ENCODE measurements at places on chromosomes 1 and 21.

DNA sequence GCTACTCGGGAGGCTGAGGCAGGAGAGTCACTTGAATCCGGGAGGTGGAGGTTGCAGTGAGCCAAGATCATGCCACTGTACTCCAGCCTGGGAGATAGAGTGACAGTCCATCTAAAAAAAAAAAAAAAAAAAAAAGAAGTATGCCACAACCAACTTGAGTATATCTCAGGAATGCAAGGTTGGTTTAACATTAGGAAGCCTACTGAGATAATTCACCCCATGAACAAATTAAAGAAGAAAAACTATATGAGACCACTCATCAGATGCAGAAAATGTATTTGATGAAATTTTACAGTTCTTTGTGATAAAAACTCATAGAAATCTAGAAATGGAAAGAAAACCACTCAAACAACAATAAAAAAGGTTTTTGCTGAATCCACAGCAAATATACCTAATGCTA lies 373.8 kb downstream of the LMO4 start:
- DNase-seq: no peak

DNA sequence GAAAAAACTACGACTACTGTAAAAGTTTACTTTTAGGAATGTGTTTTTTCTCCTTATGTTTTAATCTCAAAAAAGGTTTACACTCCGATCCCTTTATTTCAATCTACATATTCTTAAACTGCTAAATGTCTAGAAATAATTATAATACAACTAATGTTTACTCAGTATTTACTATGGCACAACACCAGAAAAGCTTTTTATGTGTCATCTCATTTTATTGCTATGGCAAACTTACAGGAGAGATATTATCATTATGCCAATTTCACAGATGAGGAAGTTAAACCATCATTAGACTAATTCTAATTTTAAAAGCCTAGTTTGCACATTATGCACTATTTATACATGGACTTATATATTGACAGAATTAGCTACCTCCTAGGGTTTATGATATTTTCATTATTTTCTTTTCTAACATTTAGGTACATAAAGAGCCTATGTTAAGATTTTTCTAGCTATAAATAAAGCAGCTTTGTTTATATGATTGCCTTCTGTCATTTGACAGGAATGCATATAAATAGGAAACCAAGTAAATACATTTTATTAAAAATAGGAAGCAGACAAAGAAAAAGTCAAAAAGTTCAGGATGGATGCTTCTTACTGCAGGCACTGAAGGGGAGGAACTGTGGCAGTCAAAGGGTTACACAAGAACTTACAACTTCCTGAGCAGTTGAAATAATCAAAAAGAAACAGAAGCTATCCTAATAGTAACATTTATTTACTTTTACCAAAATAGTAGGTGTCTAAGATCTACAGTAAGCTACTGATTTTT lies 442.4 kb downstream of the LTN1 start:
- no peak for DNase-seq

GRCh38 chr1:31390071-31390470 lies 17.2 kb upstream of the FABP3 start:
- DNase-seq: no peak

- DNase-seq: peak; percentile 20
Observed at GRCh38 chr1:51044834-51045233, 57.2 kb upstream of the C1orf185 start.

- DNase-seq: no peak
Observed at GRCh38 chr1:24954631-24955030, 24.6 kb upstream of the RUNX3 start.

DNA sequence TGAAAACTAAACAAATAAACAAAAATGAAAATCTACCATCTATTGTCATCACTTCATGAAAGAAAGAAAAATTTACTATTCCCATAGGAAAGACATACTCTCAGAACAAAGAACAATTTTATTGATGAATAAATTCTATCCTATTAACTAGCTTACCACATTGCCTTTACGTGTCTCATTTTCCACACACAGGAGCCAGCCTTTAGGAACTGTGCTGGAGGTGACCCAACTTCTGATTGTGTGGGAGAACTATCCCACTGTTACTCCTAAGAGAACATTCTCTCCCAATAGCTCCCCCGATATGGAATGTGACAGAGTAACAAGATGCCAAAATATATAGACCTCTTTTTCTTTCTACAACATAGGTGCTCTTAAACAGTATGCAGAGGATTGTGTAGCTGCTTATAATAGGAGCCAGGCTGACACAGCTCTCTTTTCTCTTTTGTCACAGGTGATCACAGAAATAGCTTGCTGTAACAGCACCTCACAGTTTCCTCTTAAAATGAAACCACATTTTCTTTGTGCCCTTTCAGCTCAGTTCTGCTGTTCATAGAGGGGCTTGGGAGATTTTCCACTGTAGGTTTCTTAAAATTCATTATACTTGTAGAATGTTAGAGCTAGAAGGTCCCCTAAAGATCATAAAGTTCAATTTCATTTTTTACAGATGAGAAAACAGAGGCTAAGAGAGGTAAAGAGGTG lies 35.5 kb downstream of the C21orf91 start:
- peak; percentile 77 for DNase-seq

GRCh38 chr1:116164150-116164549 lies 53.0 kb downstream of the MAB21L3 start:
- no peak for DNase-seq

DNA sequence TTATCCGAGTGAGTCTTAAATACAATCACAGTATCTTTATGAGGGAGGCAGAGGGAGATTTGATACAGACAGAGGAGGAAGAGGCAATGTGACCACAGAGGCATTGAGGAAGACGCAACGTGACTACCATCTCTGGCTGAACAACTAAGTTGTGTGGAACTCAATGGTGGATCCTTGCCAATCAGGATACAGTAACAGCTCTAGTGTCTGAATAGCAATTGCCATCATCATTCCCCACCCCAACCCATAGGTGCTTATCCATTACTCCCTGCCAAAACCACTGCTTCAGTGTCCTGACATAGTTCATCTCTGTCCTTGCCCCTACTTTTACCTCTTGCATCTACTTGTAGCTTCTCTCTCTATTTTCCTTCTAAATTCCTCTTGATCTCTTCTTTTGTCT lies 20.5 kb upstream of the RHBDL2 start:
- DNase-seq: no peak

- no peak for DNase-seq
Observed at GRCh38 chr1:244027491-244028145, 23.5 kb upstream of the ZBTB18 start.

DNA sequence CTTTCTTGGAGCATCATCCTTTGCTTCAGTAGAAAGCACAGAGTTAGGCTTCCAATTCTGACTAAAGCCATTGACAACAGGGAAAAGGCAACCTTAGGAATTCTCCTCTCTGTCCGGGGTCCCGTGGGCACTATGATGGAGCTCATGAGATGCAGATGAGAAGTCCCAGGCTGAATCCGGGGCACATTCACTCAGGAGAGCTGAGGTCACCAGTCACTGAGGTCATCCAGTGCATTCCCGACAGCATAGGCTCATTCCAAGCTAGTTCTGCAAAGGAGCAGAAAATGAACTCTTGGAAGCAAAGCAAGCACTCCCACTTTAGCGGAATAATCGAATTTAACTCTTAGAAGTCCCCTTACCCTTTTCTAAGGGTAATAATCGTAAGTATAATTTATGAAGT lies 6.8 kb downstream of the CR1 start:
- DNase-seq: no peak

DNA sequence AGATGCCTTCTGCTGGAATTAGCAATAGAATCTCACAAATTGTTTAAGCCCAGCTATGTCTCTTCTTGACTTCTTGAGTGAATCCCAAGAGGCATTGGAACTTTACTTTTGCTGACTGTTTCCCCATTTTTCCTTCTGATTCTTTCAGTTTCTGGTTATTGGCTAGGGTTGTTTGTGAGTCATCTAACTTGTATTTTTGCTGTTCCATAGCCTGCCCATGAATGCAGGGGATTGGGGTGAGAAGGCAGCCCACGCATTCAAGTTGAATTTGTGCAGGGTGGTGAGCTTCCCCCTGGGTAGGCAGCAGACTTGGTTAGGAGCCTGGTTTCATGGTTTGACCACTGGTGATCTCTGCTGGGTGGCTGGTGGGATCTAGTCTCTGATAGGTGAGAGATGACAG lies 10.4 kb upstream of the KLF17 start:
- no peak for DNase-seq

GRCh38 chr1:94773296-94773809 lies 46.8 kb upstream of the SLC44A3 start:
- DNase-seq: no peak

GRCh38 chr1:24263746-24264145 lies 55.4 kb upstream of the GRHL3 start:
- no peak for DNase-seq

DNA sequence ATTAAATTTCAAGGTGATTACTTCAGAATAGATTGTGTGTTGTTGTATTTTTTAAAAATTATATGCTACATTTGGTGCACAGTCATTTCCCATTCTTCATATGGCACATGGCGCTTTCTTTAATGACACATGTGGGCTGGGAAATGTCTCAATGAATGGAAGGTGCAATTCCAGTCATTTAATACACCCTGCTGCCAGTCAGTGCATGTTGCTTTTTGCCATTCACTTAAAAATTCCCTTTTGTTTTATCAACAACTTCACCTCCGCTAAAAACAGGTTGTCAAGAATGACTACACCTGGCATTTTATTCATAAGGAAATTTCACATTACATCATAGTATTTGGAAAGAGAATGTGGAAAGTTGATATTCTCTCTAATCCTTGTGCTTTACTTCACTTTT lies 716.4 kb upstream of the ADAMTS5 start:
- DNase-seq: no peak

DNA sequence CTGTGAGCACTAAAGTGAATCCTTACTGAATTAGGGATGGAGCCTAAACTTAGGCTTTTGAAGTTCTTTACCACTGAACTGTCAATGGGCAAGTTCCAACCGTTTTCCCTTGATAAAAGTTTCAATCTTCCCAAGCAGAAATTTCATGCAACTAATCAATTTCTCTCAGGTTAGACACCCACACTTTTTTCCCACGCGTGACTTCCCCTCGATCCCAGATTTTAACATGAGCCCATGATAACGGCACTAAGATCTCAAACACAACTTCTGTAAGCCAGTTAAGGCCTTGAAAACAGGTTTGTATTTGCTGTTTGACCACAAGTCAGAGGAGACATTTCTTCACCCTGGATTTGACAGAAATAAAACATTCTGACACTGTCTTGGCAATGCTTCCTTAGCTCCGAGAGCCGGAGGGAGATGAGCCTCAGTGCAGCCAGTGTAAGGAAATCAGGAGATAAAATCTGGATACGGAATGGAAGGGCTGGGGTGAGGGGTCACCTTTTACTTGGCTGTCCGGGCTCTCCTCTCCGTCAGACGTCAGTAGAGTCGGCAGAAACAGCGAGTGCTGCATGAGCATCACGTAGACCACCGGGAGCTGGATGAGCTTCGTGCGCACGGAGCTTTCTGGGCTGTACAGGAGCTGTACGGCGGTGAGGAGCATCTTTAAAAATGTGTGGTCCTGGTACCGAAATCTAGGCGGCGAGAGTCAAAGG lies 39.7 kb downstream of the MRAP start:
- no peak for DNase-seq

DNA sequence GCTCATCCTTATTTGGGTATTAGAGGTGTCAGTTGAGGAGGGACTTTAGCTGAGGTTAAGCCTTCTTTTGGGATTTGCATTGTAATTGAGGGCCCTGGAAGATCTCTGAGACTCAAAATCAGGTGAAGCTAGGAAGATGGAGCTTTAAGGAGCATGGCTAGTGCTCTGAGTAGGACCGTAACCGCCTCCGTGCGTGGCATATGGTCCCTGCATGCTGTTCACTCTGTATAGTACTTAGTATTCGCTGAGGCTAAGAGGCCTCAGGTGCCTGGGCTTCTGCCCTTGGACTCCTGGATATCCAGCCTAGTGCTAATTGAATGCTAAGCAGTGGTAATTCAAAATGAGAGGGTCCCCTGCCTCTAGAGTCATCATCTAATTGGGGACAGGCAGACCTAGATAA lies 22.5 kb downstream of the NSUN4 start:
- DNase-seq: no peak

GRCh38 chr1:15160626-15161025 lies 7.1 kb downstream of the TMEM51 start:
- DNase-seq: no peak

DNA sequence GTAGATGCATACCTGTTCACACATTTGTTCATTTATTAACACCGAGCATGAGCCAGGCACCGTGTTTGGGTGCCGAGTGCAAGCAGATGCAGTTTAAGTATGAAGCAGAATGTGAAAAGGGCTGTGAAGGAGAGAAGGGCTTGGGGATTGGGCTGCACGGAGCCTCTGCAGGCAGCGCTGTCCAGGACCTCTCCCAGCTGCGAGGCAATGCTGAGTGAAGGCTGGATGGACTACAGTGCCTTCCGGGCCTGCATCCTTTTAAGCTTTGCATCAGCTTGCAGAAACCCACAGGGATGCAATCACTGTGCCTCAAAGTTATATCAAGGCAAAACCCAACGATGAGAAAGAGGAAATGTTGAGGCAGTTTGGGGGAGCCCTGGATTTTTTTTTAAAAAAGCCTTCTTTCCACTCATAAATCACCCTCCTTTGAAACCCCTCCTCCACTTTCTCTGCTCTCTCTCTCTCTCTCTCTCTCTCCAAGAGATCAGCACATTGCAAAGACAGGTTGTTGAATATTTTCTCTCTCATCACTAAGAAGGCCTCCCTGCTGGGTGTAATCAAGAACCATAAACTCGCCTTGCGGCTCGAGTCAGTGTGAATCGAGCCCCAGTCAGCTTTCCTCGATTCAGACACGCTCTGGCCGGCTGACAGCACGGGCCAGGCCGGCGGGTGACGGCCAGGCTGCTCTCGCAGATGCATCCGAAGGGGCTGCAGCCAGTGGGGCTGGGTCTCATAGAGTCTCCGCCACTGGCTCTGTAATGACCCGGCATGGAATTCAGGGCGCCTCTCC lies 89.2 kb upstream of the POU3F1 start:
- no peak for DNase-seq

DNA sequence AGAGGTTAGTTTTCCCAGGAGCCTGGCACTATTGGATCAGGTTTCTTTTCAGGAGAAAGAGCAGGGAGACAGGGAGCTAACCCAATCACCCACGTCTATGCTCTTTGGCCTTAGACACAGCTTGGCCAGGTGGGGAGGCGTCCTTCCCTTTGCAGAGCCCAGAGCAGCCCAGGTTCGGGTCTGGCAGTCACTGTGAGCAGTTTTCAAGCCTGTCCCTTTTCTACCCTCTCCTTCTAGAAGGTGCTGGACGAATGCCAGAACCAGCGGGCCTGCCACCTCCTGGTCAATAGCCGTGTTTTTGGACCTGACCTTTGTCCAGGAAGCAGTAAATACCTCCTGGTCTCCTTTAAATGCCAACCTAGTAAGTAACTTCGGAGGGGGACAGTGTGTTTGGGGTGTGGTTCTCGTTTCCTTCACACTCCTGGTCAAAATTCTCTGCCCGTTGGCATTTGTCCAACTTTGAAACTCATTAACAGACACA lies 44.9 kb downstream of the EVA1C start:
- no peak for DNase-seq

- no peak for DNase-seq
Observed at GRCh38 chr21:35072557-35072956, 23.5 kb upstream of the RUNX1 start.

DNA sequence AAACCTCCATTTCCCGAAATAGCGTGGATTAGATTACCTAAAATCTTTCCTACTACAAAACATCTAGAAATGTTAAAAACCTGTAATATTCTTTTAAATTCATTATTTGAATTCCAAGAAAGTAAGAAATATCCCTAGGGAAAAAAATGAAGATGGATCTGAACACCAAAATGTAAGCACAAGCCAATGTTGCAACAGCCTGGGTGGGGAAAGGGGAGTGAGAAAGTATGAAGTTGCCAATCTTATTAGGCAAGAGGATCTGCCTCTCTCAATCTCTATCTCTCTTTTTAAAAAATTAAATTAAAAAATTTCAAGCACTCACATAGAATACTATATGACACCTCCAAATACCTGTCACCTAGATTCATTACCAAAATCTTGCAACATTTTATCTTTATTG lies 74.9 kb upstream of the IRF2BP2 start:
- peak; percentile 46 for DNase-seq
